ENCODE measurements at places on chromosomes 1 and 21.

GRCh38 chr1:33957854-33958253 is 94.0 kb downstream of the HMGB4 start:
- DNase-seq: no peak

DNA sequence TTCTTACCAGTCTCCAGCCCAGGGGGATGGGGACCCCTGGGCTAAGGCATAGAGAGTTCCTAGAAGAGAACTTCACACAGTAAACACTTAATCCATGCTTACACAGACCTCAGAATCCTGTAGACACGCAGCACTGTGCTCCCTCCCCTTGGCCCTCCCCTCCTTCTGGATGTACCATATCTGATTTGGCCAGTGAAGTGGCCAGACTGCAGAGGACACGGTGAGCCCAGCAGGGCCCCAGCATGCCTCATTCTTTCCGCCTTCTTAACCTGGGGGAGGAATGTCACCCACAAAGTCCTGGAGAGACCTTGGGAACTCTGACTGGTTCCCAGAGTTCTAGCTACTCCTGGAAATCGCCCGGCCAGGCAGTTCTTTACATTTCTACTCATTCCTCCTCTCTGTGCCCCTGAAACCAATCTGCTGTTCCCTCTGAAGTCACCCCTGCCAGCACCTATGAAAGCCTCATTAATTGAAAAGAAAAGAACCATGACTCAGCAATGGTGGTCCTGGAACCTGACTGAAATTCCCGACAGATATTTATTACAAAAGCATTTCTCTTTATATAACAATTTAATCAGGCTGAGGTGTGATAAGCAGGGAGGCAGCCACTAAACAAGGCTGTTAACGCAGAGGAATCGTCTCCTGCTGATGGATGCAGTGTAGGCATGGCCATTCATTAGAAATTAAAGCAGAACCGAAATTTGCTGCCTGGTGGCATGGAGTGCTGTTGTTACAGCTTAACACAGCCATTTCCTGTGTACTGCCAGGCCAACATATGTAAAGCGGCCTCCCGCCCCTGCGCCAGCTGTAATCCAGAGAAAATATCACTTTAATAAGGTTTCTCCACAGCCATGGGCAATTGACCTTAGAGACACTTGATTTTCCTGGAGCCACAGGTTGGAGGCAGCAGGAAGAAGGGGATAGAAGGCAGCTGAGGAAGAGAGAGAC is 74.6 kb upstream of the KCND3 start:
- no peak for DNase-seq

DNA sequence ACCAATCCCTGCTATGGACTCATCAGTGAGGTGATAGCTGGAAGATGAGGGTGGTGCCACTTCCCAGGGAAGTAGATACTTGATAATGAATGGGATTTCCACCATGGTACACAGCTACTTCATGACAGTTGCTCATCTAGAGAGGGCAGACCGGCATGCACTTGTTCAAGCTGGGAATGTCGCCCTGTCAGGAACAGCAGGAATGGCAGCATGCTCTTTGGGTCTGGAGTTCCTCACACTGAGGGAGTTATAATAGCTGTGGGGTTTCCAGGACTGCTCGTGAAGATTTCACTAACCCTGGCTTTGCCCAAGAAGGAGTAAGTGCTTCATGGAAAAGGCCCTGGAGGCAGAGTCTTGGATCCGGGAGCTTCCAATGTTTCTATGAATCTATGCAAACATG is 129.2 kb downstream of the PSMG1 start:
- no peak for DNase-seq

- no peak for DNase-seq
These were observed 26.7 kb upstream of the CTPS1 start for GRCh38 chr1:40952744-40953315.

DNA sequence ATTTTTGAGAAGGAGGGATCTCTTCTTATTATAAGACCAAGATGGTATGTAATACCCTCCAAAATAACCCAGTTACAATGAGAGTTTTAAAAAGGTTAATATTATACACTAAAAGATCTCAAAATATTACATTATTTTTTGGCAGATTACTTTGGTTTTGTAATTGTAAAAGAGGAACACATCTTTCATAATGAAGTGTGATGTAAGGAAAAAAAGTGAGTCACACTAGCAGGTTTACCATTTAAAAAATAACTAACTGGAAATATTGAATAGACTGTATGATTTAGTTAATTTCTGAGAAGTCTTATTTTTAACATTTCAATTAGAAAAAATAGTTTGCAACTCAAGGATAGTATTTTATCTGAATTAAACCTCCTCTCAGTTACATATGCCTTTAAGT is 1.1 kb downstream of the F5 start:
- DNase-seq: no peak

GRCh38 chr1:147612366-147612765 is 58.0 kb downstream of the ACP6 start:
- DNase-seq: peak; percentile 51

GRCh38 chr1:207463021-207463420 is 8.9 kb downstream of the CR2 start:
- no peak for DNase-seq

DNA sequence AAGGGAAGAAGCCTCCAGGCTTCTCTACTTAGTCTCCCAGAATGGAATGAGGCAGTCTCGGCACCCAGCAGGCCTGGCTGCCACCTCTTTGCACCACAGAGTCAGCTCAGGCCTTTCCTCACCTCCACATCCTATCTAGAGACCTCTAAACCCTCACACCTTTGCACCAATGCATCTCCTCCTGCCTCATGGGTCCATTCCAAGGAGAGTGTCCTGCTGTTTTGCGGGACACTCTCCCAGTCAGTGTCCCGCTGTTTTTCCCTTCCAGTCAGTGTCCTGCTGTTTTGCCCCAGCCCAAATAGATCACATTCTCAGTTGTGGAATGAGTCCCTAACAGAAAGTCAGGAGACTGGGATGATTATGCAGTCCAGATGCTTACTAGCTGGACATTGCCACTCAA is 185.6 kb upstream of the CAMK1G start:
- no peak for DNase-seq

GRCh38 chr1:4851385-4852065 is 197.1 kb downstream of the AJAP1 start:
- no peak for DNase-seq

DNA sequence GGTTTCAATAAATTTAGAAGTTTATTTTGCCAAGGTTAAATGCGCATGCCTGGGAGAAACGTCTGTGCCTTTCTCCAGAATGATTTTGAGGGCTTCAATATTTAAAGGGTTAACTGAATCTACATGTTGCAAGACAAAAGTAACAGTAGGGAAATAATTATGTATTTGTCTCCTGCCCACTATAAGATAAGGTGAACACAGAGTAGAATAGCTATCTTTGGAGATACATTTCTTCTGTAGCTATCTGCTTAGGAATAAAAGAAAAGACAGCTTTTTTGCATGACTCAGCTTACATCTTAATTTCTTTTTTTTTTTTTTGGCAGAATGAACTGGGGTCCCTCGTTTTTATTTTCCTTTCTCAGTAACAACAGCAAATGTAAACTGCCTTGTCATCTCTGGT is 1351.6 kb downstream of the AMY1C start:
- DNase-seq: no peak

DNA sequence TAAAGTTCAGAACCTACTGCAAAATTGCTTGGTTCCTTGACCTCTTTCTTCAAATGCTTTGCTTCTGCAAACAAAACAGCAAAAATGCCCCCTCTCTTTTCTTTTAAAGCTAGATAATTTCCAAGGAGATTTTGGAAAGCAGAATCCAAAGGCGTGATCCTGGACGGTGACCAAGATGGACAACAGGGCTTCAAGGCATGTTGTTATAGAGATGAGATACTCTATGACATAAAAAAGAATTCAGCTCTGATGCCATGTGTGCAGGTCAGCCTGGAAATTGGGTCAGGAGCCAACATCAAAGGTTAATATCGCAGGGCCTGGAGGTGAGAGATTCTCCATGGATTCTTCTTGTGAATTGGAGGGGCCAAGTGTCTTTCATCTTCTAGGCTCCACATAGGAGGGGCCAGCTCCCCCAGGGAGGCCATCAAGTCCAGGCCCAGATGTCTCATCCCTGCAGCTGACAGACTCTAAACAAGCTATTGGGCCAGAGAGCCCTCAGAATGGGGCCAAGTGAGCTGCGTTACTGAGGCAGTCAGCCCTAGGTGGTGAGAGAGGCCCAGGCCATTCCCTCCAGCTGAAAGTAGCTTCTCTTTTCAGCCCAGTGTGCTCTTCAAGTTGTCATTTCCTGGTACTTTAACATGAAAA is 45.5 kb downstream of the NMNAT2 start:
- no peak for DNase-seq

DNA sequence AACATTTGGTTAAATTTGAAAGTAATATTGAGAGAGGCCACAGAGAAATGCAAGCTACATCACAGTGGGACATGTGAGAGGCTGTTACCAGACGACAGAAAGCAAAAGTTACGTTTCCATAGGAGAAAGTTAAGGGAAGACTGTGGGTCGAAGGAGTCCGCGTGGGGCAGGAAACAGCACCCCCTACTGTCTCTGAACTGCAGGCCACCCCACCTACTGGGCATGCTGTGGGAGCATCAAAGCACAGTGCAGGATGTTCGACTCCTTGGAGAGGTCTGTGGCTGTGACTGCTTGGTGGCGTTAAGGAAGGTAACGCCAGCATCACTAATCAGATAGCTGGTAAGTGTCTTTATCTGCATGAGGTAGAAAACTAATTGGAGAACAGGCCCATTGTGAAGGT is 123.9 kb downstream of the PTBP2 start:
- DNase-seq: peak; percentile 22

DNA sequence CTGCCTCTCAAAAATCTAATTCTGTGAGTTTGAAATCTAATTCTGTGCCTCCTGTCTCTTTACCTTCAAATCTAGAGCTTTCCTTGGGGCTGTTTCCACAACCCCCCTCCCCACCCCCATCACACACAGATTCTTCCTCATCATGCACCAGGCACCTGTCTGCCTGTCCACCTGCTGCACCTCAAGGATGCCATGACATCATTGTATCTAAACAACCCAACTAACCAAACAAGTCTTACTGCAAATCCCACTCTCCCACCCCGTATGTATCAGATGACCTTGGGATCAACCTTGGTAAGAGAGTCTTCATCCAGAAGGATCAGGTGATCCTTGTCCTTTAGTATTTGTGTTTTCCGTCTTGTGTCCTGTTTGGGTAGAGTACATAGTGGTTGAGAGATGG is 102.7 kb upstream of the SIM2 start:
- DNase-seq: no peak

GRCh38 chr21:44089001-44089911 is 17.9 kb upstream of the PWP2 start:
- no peak for DNase-seq

DNA sequence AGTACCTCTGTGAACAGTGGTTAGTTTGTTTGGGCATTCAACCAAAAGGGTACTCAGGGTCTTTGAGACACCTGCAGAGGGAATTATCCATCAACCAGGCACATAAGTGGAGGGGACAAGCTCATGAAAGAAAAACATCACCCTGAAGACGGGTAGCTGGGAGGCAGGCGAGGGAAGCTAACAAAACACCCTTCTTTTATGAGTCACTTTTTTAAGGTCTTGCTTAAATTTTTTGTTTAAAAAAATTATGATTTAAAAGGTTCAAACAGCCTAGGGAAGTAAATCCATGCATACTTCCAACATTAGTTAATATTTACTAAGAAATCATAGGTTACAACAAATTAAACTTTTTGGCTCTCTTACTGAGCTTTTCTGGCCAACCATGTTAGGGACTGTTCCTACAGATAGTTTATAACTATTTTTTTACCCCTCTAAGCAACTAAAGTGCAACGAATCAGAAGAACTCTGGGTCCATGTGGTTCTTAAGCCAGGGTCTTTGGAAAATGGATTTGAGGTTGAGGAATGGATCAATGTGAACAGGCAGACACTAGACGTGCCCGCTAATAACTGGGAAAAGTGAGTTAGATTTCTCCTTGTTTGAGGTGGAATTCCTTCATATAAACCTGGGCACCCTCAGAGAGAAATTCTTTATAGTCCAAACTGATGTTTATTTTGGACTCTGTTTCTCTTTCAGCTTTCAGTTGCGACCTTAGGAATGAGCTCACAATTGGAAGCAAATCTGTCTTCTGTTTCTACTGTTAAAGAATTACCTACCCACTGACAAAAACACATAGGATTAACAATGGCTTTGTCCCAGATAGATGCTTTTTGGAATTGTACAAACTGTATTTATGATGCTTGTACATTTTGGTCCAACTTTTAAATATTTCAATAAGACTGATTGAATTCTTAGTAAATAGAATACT is 123.0 kb downstream of the LYPLAL1 start:
- DNase-seq: no peak

DNA sequence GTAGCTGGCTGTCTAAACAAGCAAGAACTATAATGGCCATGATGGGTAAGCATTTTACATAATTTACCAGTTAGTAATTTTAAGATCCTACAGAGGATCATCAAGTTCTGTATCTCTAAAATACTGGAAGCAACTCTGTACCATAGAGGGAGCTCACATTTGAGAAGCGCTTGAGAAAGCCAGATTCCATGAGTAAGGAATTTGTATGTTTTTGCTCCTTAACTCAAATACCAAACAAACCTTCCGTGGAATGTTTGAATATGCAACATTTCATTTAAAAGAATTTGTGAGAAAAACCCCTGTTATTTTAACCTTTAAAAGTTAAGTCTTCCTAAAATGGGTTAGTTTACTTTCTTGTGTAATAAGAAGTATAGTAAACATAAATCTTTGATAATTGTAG is 2.0 kb downstream of the TSHB start:
- DNase-seq: no peak

DNA sequence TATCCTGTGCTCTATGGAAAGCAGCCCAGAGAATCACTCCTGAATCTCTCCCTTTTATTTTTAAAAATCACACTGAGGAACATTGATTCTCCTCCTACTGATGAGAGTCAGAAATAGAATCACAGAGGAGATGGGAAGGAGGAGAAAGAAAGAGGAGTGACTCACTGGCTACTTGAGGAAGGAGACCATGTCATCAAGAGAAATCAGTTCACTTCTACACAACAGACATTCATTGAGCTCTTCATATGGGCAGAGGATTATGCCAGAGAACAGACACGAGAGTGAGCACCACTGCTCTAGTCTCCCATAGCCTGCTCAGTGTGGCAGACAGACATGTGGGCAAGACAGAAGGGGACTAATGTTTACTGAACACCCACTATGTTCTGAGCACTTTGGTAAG is 44.2 kb downstream of the RAB3B start:
- no peak for DNase-seq

- DNase-seq: no peak
These were observed 208.8 kb upstream of the ADGRL4 start for GRCh38 chr1:79215311-79215710.

DNA sequence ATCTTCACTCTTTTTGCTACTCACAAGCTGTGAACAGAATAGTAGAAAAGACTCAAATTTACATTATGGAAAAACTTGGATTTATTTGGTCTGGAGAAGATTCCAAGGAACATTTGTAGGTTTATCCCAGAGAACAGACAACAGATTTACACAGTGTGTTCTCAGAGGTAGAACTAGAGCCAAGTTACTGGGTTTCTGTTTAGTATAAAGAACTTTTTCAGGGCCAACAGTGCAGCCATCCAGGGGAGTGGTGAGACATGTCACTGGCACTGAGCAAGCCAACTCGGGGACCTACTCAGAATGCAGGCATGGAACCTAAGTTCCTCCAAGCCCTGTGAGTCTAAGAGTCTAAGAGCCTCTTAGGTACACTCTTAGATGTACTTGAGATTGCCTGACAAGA is 142.6 kb downstream of the OMA1 start:
- DNase-seq: no peak
